ENCODE measurements at places on chromosomes 11 and 22.
A peak's percentile ranks its signal among the peaks of the same experiment; 100 is the strongest.

DNA sequence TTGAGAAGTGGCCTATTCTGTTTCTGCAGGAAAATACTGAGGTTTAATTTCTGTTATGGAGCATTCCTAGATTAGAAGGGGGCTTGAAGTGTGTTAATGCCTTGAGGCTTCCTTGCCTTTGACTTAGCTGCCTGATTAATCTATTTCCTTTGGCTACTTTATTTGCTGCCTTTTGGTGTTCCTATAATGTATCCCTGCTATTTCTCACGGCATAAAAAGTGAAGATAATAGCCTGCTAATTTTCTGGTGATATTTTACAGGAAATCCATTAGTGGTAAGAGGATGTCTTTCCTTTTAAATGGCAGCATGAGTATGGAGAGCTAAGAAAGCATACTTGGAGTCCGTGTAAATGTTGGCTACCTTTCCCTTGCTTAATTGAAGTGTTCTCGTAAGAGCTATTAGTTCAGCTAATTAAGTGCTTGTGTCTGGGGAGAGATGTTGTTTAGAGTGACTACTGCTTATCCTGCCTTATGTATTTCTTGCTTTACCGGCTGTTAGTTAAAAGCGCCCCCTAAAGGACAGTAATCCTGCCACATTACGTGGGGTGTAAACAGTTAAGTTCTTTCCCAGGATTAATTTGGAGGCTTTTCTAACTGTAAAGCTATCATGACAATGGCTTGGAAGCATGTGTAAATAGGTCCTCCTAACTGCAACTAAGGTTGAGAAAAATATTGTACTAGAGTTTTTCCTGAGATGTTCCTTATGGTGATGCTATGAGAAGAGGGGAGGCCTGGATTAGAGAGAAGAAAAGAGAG lies 45.6 kb downstream of the ZNF280B start:
- no peak for DNase-seq

GRCh38 chr11:92643827-92644226 lies 325.6 kb upstream of the MTNR1B start:
- no peak for DNase-seq

- DNase-seq = no peak
These were observed 12.2 kb downstream of the OR4D9 start for GRCh38 chr11:59523541-59523940.

DNA sequence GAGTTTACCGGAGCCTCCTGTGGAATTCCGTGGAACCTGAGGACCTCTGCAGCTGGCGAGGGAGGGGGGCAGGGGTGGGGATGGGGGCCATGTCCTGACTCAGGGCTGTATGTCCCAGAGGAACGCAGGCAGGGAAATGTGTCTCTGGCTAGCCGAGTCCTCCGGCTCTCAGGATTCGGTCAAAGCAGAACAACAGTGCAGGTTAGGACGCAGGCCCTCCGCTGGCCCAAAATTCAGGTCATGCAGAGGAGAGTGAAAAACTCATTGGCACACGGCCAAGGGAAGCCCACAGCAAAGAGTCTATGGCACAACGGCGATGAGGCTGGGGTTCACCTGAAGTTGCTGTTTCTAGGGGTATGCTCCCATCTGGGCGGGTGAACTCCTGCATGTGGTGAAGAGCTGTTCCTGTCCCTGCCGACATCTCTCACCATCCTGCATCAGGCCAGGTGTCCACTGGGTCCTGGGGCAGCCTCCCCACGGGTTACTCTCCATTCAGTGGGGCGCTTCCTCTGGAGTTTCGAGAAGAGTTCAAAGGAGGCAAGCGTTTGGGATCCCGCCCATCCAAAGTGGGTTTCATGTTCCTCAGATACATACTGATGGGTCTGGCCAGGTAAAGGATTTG lies 1055.3 kb downstream of the BRD1 start:
- no peak for DNase-seq

DNA sequence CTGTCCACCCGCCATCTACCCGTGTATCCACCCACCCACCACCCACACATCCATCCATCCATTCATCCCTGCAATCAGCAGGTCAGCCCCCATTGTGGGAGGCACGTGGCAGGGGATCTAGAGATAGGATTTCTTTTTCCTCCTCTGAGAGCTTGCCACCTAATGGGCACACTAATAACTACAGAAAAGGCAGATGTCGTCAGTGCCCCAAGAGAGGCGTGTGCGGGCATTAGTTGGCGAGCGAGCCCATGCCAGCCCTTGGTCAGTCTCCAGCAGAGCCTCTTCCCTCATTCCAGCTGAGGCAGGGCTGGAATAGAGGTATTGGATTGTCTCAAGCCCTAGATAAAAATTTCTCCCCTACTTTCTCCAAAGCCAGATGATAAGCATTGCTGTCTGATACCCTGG lies 9.7 kb downstream of the USP2 start:
- no peak for DNase-seq

DNA sequence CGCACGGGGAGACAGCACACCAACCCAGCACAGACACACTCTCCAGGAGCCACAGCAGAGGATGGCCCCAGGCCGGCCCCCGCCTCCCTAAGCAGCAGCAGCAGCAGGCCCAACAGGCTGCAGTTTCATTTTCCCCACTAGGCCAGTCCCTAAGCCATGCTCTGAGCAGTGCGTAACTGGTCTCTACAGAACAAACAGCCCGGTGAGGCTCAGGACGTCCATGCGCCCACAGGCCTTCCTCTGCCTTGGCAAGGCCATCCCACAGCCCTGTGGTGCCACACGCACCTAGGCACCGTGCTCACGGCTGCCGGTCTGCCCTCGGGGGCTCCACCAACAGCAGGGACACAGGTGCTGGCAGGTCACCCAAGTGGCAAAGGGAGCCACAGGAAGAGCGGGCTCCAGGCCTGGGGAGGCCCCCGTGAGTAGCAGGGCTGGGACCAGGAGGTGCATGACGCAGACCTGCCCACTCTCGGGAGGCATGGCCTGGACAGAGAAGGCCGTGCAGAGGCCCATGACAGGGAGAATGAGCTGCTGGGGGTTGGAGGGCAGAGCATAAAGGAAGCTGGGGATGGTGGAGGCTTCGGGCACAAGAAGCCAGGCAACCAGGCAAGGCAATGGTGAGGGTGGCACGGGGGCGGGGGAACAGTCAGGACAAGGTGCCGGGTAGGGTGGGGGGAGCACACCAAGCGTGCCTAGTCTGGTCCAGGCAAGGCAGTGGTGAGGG lies 1.4 kb upstream of the MOB2 start:
- DNase-seq = no peak

- no peak for DNase-seq
These were observed 76.6 kb downstream of the WNT11 start for GRCh38 chr11:76129729-76130128.

DNA sequence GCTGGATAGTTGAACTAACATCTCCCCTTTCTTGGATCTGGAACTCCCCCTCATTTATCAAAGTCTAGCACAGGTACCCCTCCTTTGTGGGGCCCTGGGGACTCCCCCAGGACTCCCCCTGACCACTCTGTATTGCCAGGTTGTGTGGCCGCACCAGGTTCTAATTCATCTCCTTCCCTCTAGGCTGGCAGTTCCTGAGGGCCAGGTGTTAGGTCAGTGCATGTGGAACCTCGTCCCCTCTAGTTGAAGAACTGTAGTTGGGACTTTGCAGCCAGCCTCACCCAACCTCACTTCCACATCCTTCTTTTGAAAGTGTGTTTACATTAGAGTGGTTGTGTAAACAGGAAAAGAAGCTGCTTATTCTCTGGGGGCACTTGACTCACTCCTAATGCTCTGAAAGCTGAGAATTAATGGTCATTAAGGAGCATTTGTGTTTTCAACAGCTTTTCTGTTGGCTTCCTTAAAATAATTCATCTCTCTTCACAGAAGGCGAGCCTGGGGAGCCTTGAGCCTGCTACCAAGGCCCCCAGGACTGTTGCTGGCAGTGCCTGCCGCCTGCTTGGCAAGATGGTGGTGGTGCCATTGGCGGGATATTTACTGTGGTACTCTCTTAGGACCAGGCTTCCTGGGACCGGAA lies 11.8 kb downstream of the UPB1 start:
- peak; percentile 66 for DNase-seq

GRCh38 chr11:2923446-2924375 lies 5.5 kb downstream of the PHLDA2 start:
- no peak for DNase-seq

DNA sequence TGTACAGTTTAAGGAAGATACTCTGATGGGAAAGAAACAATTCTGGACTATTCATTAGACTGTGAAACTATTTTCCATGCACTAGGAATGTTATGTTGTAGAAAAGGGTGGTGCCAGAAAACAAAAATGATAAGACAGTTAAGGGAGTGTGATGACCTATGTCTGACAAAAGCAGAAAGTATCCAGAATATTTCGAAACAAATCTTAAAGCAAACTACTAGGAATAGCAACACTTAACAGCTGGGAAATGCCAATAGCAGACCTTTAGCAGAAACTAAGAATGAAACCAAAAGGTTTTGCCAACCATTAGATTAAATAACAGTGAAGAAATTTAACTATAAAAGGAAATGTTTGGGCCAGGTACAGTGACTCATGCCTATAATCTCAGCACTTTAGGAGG lies 3.3 kb upstream of the ARHGAP20 start:
- no peak for DNase-seq

DNA sequence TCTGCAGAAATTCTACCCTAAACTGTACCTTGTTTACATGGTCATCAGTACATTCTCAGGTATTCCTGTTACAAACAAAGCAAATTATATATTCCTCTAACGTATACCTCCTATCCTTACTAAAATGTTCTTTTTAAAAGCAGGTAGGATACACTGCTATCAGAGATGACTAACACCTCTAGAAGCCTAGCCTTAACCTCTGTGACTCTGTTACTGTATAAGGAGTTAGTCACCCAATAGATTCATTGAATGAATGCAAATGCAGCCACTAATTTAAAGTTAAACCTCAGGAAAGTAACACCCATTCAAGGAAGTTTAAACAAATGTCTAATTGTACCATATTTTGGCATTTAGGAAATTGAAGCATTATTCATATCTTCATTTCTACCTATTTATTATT lies 82.2 kb downstream of the FCHSD2 start:
- no peak for DNase-seq

- no peak for DNase-seq
These were observed 121.0 kb downstream of the GRIK4 start for GRCh38 chr11:120632579-120632978.

- no peak for DNase-seq
These were observed 120.3 kb downstream of the ETS1 start for GRCh38 chr11:128467041-128467440.

DNA sequence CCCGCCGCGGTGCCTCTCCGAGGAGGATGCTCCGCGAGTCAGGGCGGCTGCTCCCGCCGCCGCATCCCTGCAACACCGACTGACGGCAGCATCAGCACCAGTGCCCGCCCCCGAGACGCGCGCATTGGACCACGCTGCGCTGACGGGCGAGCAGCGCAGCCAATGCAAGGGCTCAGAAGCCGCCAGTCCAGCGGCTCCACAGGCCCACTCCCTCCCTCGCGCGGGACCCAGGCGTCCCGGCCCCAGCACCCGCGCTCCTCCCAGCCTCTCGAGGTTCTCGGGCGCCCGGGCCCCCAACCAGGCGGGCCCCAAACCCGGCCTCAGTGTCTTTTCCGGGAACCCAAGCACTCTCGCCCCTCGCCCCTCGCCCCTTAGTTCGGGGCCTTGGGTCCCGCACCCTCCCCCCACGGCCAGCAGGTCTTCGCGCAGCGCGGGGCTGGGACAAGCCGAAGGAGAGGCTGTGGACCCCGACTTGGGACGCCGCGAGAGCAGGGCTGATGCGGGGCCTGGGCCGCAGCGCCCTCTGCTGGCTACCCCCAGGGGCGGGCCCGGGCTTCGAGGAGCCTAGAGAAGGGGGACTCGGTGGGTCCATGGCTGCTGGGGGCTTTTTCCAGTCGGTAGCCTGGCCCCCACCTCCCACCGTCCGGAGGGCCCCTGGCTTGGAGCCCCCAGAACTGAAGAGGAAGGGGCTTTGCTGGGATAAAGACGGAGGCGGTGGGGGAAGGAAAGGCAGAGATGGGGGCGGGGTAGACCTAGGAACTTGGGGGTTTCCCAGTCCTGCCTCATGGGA lies at the start of gene NRXN2:
Gene NRXN2 (minus strand): TSS at position 81 of the 790 bp plus-strand sequence. CDS start 9,498 bp downstream, outside the sequence.
- peak; percentile 22 for DNase-seq

DNA sequence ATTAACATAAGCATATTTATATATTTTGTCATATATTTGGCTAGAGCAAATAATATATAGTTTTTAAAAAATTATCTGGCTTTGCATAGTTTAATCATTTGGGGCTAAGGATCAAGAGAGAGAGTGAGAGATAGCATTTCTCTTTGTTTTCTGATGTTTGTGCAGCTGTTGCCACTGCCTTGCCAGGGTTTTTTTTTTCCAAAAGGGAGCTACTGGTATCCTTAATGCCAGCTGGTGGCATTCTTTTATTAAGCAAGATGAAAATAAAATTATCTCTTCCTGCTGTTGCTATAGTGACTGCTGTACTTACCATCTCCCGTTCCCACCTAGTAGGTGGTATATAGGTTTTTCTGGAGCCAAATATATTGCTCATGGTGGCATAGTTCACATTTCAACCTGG lies 793.3 kb upstream of the ARHGAP42 start:
- DNase-seq = no peak

DNA sequence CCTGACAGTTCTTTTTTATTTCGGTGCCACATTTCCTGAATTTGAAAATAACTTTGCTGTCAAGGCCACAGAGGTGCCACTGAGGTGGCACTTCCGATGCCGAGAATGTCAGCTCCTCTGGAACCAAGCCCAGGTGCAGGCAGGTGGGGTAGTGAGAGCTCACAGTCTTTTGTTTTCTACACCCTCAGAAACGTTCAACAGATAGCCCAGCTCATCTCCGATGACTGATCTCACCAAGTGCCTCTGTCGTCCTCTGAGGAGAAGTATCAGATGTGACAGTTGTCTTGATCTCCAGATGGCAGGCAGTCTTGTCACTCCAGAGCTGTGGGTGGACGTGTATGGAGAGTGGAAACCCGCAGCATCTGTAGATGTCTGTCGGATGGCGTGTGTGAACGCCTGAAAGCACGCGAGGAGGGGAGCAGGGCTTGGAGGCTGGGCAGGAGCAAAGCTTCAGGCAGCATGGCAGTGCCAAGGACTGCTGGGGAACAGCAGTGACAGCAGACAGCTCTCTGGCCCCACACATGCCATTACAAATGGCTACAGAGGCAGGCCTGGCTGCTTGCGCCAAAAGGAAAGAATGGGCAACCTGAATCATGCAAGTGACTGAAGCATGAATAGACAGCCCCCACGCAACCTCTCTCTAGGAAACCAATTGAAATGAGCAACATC lies 877.0 kb downstream of the OPCML start:
- no peak for DNase-seq

DNA sequence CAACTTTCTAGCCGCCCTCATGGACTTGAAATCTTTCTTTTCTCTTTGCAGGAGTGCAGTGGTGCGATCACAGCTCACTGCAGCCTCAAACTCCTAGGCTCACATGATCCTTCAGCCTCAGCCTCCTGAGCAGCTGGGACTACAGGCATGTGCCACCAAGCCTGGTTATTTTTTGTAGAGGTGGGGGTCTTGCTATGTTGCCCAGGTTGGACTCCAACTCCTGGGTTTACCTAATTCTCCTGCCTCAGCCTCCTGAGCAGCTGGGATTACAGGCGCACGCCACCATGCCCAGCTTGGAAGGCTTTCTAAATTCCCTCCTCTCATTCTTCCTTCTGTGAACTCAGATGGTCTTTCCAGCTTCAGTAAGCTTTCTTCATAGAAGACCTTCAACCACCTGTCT lies 4.7 kb upstream of the APOA1 start:
- DNase-seq = no peak

- DNase-seq = no peak
These were observed 96.0 kb downstream of the SEZ6L start for GRCh38 chr22:26265281-26265680.

Data from NCI-H2029 treated with DMSO at 0.1 percent for 48 hours (cell line).